Lower leg skin (tissue), 4 donors: ENCODE measurements at places on chromosomes 7 and 10. TPM values are rescaled to one million over a fixed set of nuclear protein-coding genes. Genes with fewer than 3 reads are reported as not detected.

DNA sequence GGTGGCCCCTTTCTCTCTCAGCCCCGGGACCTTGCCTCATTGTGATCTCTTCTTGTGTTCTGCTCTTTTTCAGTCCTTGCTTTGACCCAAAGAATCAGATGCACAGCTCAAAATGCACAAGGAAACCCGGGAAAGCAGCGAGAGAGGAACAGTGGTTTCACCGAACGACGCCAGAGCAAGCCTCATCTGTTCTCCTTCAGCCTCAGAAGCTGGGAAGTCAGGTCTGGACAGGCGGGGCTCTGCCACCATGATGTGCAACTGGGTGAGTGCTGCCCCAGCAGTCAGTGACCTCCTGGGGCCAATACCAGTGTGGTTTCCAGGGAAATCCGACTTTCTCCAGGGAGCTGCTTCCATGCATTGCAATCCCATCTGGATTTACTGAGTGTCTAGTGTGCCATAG, 133.4 kb downstream of the PRKCQ start:
- no peak for DNase-seq

- no peak for DNase-seq
These were observed 108.1 kb downstream of the EEPD1 start for GRCh38 chr7:36261019-36261754.

DNA sequence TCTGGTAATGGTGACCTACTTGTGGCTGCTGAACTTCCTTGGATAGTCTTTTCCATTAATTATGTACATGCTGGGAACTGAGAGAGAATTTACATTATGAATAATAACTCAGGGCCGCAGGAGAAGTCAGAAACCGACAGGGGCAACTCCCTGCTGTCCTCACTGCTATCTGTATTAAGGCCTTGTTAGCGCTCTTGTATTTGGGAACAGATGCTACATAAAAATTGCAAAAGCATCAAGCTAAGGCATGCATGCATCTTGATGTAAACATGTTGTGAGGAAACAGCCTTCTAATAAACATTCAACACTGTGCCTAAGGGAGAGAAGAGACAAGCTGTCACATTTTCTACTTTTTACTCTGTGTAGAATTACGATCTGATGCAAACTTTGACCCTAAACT, 158.4 kb downstream of the PARD3 start:
- no peak for DNase-seq

DNA sequence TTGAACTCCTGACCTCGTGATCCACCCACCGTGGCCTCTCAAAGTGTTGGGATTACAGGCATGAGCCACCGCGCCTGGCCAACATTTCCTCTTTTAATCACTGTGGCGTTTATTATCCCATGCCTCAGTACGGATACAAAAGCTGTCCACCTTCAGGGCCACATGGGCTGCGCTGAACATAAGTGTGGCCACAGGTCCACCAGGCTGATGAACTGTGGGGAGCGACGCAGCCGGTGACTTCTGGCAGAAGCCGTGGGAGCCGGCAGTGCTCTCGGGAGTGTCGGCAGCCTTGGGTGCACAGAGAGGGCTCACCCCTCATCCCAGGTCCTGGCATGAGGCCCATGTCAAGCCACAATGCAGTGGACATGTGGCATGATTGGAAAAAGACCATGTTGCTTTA, 223.6 kb downstream of the TNS3 start:
- peak; percentile 65 for DNase-seq

- no peak for DNase-seq
These were observed 77.6 kb upstream of the PRLHR start for GRCh38 chr10:118672766-118673715.

DNA sequence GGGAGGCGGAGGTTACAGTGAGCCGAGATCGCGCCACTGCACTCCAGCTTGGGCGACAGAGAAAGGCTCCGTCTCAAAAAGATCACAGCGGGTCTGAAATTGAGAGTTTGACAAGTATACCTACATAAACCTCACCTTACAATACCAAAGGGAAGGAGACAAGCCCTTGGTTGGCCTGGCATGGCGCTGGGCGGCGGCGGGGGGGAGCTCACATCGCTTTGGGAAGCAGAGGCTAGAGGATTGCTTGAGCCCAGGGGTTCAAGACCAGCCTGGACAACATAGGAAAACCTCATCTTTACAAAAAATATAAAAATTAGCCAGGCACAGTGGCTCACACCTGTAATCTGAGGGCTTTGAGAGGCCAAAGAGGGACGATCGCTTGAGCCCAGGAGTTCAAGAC, 1.1 kb upstream of the ARPC1A start:
- DNase-seq, result no peak

- no peak for DNase-seq
These were observed 38.6 kb downstream of the ZNRF2 start for GRCh38 chr7:30323006-30323355.

DNA sequence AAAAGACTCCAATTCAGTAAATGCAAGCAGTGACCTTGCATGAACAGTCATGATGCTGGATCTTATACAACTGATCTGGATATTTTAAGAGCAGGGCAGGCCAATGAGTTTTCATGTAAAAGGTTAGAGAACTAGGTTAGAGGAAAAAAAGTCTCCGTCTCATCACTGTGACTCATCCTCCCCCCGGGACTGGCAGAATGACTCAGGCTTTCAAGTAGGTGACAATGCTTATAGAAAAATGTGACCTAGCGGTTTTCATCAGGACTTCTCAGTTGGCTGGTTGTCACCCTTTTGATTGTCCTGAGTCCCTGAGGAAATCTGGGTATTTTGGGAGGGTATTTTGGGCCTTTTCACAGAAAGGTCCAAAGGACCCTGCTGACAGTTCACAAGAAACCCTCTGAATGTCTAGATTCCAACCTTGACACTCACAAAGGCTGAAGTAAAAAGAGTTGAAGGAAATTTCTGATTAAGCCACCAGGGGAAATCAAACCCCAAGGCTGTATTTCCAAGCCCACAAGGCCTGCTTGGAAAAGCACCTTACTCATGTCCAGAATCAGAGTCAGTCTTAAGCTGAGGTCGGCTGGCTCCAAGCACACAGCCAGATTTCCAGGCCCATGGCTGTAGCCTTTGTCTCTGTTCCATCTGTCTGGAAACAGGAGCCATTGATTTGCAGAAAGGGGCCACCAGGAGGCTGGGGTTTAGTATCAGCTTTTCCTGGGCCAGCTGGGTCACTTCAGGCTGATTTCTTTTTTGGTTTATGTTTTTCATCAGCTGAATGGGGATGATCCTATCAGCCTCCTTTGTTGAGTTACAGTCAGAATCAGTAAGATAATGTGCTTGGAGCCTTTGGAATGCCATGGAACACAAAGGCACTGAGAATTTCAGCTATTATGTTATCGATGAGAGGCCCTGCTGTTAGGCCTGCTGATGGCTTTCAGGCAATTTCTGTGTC, 226.4 kb upstream of the HABP2 start:
- peak; percentile 89 for DNase-seq

- DNase-seq, result peak; percentile 92
These were observed 1.1 kb downstream of the TTYH3 start for GRCh38 chr7:2632733-2633537.

DNA sequence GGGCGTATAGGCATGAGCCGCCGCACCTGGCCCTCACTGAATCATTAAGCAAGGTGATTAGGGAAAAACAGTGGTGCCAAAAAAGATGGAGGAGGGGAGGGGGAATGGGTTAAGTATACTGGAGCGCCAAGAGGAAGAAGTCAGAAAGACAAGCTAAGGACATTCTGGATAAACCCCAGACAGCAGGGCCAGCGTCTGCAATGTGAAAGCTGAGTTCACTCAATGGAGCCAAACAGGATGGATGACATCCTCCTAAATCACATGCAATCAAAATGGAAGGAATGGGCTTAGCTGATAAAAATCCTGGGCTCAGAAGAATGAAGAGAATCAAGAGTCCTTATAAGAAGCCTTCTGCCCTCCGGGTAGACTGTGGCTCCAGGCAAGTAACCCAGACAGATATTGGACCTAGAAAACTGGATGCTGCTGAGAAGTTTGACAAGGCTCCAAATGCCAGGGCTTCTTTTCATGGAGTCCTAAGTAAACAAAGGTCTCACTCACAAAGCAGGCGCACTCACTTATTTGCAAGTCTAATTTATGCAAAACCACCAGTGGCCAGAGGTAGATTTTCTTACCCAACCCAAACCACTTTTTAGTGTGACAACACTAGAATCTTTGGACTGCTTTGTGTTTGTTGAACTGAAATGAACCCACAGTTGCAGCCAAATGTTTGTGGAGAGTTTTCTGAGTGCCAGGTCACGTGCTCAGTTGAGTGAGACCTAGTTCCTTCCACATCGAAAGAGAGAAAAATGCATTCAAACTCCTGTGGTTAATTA, 519.1 kb upstream of the AUTS2 start:
- DNase-seq, result no peak

DNA sequence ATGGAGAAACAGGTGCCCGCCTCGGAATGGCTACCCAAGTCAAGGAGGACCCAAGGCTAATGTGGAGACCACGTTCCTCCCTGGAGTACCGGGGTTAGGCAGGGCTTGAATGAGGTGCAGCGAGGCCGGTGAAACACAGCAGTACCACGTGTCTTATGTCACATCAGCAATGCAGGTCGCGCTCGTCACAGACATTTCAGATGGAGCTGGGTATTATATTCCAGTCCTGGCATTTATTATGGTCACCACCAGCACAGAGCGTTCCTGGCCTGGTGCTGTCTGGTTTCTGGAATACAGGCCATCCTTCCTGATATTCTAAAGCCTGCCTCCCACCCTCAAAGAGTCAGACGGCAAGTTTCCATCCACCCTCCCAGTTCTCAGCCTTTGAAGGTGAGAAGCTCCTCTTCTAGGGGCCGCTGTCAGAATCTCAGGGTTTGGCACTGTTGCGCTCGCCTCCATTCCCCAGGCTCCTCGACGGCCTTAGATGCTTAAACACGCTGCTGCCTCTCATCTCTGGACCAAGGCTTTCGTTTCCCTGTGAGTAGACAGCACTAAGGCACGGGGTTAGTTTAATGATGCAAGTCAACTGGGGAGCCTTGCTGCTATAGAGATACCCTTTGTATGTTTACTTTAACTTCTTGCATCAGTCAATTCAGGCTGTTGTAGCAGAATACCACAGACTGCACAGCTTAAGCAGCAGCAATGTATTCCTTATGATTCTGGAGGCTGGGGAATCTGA, 377.6 kb downstream of the DPP6 start:
- no peak for DNase-seq

DNA sequence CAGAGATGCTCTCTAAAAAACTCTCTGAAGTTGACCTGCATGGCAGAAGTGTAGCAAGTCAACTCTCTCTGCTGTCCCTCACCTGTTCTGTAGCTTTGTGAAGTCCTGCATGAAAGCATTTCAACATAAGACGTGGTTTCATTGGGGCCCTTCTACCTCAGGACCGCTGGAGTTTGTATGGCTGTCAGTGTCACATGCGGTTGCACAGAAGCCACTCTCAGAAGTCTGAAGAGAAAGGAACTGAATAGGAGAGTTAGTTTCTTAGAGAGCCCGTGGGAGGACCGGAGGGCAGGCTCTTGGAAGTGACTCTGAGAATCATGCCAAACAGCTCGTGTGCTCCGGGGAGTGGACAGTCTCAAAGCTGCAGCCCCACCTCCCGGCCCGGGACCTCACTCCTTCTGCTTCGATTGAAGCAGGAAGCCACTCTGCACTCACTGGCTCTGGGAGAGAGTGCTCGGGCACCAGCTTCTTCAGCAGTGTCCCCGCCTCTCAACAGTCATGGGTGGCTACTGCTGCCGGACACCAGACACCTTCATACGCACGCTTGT, 486.7 kb downstream of the SDK1 start:
- DNase-seq, result no peak

GRCh38 chr7:27161214-27161720, 4.1 kb downstream of the HOXA9 start:
- DNase-seq, result no peak

DNA sequence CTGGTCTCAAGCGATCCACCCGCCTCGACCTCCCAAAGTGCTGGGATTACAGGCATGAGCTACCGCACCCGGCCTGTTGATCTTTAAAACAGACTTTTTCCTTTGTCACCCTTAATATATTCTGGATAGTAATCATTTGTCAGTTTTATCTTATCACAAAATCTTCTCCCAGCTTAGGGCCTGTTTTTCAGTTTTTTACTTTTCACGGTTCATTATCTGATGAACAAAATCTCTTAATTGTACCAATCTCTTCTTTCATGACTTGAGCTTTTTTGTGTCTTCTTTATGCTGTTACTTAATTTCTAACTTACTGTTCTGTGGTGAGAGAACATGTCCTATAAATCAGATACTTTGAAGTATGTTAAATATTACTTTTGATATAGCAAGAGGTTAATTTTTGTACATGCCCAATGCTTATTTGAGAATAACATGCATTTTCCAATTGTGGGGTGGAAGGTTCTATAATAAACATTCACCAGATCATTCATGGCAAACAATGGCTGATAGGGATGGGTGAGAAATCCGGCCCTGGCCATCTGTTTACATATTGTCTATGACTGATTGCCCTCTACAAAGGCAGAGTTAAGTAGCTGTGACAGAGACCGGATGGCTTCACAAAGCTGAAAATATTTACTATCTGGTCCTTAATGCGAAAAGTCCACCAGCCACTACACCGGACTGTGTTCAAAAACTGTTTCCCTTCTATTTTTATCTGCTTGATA, 5.3 kb downstream of the PAPOLB start:
- DNase-seq, result no peak

Gene CAMK1D
- total RNA-seq, result 33.1 TPM

Gene C10orf71
- not detected for total RNA-seq

Gene PRKAR1B
- total RNA-seq, result 7.8 TPM

Gene ASB10
- total RNA-seq, result not detected

Gene KEL
- 0.08 TPM for total RNA-seq

Gene LRRC18
- not detected for total RNA-seq

Gene COL1A2
- total RNA-seq, result 28.0 TPM

Gene IGFBP1
- not detected for total RNA-seq
